ENCODE measurements at places on chromosomes 4 and X. TPM values are rescaled to one million over a fixed set of nuclear protein-coding genes. Genes with fewer than 3 reads are reported as not detected.

Gene SH3D19
- 92.4 TPM for polyA plus RNA-seq

Gene CENPVL2
- not detected for polyA plus RNA-seq

Gene TBX22
- not detected for polyA plus RNA-seq

DNA sequence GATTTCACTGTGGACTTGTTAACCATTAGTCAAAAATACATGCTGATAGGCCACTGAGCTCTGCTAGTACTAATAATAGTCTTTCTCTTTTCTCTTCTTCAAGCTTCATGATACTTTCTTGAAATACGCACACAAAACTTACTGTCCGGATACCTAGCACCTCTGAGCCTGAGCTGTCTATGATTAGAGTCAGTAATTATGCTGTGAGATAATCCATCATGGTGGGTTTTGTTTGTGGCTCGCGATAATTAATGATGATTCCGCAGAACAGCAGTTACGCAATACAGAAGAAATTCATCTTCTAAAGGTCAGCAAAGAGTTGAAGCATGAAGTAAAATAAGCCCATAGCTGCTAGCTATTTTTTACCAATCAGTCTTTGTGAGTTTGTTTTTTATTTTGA is 511.5 kb upstream of the GALNT7 start:
- DNase-seq: peak; percentile 43

DNA sequence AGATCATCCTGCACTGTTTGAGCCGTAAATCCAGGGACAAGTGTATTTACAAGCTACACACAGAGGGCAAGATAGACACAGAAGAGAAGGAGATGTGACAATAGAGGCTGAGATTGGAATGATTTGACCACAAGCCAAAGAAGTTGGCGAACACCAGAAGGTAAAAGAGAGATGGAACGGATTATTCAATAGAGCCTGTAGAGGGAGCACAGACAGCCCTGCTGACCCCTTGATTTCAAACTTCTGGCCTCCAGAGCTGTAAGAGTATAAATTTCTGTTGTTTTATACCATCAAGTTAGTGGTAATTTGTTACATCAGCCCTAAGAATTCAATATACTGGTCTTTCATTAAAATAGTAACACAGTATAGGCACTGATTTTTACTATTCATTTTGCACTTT is 447.8 kb downstream of the FAT4 start:
- no peak for DNase-seq

DNA sequence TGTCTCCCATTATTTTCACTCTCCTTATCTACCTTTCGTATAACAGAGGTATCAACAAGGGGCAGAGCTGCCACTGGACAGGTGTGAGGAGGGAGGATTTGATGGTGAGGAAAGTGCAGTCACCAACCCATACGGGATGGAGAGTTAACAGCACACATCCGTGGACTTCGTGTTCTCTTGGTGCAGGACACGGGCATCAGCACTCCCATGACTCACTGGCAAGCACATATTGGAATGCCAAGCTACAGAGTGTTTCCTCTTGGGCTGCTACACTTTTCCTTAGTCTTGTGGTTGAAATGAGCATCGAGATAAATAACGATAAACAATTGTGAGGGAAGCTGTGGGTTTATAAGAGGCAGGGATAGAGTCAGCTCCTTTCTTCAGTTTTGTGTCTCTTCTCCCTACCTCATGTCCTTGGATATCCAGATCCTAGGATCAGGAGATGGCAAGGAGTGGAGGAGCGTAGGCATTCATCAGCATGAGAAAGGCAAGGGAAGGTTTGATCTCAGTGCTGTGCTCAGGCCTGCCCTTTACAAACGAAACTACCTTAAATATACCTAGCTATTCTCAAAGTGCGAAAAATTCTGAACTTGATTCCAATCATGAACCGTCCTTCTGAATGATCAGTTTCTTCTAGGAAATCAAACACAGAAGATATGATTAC is 96.3 kb downstream of the ZNF827 start:
- no peak for DNase-seq

GRCh38 chrX:88072339-88073030 is 554.9 kb downstream of the KLHL4 start:
- no peak for DNase-seq

- DNase-seq: no peak
Observed at GRCh38 chrX:38304010-38304409, 23.3 kb downstream of the RPGR start.

- peak; percentile 72 for DNase-seq
Observed at GRCh38 chrX:17689971-17690409, 47.3 kb upstream of the SCML1 start.

GRCh38 chr4:36321176-36321575 is 39.8 kb downstream of the DTHD1 start:
- no peak for DNase-seq

- DNase-seq: no peak
Observed at GRCh38 chr4:173259310-173259709, 74.8 kb downstream of the HMGB2 start.

DNA sequence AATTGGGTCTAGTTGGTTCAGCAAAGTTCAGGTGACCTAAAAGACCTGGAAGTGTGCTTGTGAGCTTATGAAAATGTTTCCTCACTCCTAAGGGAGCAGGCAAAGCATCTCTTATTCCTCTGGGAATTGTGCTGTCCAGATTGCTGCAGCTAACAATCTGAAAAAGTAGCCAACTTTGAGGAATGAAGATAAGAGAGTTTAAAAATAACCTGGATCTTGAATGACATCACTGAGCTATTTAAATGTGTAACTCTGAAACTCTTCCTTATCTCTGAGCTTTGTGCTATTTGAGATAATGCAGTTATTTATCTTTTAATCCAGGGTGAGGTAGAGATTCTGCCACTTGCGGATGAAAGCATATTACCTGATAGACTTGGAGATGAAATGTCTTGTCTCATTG is 384.8 kb downstream of the PPP4R3C start:
- no peak for DNase-seq

- DNase-seq: no peak
Observed at GRCh38 chrX:103373581-103373980, 2.8 kb upstream of the BEX3 start.

Data from small intestine (tissue), 16 donors.